ENCODE measurements at places on chromosomes 5 and 9.

GRCh38 chr9:109816490-109816889, 36.5 kb downstream of the PALM2AKAP2 start:
- DNase-seq = no peak

- DNase-seq = no peak
Observed at GRCh38 chr9:81693671-81694378, 4.5 kb upstream of the TLE1 start.

- DNase-seq = no peak
Observed at GRCh38 chr5:106241409-106241808, 1429.3 kb downstream of the EFNA5 start.

- DNase-seq = no peak
Observed at GRCh38 chr5:10701567-10702039, 59.4 kb downstream of the DAP start.

DNA sequence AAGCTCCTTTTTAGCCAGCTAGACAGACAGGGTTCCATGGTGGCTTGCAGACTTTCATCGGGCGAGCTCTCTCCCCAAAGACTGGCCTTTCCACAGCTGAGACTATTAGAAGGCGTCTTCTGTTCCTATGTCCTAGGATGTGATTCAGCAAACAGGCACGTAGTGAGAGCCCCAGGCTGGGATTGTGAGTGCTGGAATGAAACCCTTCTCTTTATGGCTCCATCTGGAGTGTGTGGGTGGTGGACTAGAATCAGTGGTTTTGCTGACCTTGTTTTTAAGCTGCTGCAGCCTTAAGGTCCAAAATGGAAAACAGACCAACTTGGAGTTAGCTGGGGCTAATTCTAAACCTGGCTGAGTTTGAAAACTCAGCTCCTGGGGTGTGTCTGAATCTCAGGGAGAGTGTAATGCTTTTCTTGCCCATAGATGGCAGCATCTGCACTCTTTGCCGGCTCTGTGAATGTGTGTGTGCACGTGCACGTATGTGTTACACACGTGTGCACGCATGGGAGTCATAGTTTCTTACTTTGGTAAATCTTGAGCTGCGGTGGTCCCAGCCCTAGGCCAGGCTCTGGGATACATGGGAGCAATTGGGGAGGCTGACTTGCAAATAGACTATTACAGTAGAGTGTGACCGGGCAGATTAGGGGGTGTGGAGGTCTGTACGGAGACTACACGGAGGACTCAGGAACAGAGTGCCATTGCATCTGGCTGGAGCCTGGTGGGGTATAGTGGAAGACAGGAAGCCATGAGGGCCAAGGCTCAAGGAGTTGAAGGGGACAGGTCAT, 10.7 kb downstream of the GSN start:
- DNase-seq = no peak

DNA sequence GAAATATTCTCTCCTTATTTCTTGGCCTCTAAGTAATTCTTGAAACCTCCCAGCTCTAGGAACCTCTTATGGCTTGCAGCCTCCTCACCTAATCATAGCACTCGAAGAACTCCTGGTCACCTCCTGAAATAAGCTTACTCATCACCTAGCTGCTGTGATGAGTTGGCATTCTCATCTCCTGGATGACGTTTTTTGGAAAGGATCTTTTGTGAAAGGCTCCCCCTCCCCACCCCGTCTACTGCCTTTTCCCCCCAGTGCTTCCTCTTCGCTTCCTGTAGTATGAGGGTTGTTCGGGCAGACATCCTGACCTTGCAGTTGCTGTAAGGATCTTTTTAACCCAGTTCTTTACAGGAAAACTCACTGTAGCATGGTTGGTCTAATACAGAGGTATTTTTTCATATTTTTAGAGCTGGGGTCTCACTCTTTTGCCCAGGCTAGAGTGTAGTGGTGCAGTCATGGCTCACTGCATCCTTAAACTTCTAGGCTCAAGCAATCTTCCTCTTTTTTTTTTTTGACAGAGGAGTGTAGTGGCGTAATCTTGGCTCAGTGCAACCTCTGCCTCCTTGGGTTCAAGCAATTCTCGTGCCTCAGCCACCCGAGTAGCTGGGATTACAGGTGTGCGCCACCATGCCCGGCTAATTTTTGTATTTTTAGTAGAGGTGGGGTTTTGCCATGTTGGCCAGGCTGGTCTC, 41.8 kb downstream of the ARHGAP26 start:
- DNase-seq = no peak

DNA sequence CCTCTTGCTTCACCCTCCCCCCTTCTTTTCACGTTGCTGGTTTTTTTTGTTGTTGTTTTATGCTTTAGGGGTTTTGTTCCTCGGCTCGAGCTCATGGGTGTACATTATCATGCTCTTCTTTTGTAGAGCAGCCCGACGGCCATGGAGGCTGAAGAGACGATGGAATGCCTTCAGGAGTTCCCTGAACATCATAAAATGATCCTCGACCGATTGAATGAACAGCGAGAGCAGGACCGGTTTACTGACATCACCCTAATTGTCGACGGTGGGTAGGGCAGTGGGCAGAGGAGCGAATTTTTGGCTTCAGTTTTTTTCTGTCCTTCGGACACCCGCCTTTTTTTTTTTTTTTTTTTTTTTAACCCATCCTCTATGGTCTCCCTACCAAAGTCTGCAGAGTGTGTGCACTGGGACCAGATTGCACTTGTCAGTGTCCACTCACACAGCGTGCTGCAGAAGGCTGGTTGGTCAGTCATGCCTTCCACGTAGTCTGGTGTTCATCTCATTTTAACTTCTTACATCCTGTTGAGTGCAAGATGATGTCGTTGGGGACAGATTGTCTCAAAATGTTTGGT, 1.3 kb downstream of the ZNF131 start:
- no peak for DNase-seq

GRCh38 chr5:5313101-5313635, 109.3 kb upstream of the ICE1 start:
- DNase-seq = no peak

GRCh38 chr5:143479394-143479793, 75.9 kb upstream of the NR3C1 start:
- no peak for DNase-seq
